Suppressor macrophage (primary cell): ENCODE measurements at places on chromosomes 13 and 19.

DNA sequence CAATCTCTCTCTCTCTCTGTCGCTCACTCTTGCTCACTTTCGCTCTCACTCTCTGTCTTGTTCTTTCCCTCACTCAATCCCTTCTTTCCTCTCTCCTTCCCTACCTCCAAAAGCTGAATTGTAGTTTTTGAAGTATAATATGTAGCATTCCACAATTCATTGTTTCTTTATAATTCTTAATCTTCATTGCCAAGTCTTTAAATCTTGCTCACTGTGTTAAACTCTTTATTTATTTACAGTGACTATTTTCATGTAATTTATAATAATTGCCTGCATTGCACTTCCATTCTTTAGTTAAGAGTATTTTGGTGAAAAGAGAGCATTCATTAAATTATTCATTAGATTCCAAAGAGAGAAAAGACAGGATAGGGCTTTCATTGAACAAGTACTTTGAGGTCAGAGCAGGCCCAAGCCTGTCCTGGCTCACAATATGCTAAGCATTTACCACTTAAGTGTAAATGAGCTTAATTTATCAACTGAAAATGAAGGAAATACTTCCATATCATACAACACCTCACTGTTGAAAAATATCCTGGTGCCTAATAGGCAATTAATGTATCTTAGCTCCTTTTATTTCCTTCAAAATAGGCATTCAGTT, 257.4 kb upstream of the SLITRK1 start:
- no peak for DNase-seq

- no peak for DNase-seq
These were observed 23.1 kb downstream of the GAS6 start for GRCh38 chr13:113840541-113841352.

- no peak for DNase-seq
These were observed 1478.3 kb downstream of the UQCRFS1 start for GRCh38 chr19:27734496-27735220.

DNA sequence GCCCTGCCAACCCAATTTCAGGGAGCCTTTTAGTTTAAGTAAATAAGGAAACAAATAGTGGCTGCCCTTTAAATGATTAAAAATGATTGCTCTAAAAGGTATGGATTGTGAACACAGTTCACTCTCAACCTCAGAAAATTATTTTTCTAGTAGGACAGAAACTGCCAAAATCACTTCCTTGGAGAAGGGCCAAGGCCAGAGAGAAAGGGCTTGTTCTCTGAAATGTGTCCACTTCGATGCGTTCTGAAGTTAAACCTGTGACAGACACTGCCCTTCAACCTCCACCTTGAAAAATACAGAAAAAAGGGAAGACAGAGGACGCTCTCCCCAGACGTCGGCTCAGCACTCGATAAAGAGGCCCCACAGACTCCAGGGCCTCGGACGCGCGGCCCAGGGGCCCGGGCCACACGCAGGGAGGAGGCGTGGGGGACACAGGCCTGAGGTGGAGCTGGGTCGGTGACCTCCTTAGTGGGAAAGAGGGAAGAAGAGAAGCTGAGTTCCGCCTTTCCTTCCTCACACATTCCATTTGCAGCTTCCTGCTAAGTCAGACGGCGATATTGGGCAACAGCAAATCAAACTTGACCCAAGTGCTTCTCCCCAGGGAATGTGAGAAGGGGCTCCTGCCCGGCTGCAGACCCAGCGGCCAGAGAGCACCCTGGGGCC, 63.6 kb downstream of the RASA3 start:
- peak; percentile 77 for DNase-seq

DNA sequence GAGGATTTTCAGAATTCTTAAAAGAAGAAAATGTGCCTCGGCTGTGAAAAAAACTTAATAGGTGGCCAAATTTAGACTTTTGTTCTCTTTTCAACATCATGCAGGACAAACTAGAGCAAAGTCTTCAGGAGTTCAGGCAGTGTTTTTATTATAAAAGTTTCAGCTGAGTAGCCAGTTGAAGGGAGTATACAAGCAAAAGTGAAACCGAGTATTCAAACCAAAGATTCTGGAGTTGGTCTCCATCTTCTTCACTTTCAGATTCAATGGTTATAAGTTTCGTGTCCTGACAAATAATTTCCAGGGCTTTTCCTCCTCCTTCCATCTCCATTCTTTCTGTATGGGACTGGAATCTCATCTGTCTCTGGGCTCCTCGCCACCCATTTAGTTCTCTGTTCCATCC, 379.7 kb downstream of the GPC5 start:
- DNase-seq, result no peak

GRCh38 chr19:28401739-28402424, 811.1 kb downstream of the UQCRFS1 start:
- DNase-seq, result no peak

DNA sequence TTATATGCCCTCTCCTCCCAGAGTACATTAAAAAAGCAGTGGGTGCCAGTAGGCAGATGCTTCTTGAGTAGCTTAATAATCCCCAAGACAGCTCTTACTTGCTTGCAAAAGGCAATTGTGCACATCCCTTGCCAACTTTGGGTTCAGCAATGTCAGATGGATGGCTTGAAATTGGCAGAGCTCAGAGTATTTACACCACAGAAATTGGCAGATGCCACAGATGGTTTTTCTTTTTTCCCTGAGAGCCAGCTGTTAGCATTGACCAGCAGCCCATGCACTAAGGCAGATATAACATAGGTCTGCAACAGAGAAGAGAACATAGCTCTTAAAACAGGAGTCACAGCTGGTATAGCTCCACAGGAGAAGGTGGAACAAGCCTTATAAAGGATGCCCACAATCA, 18.4 kb upstream of the RNASEH2B start:
- no peak for DNase-seq

GRCh38 chr13:83845106-83845505, 37.2 kb downstream of the SLITRK1 start:
- no peak for DNase-seq

- peak; percentile 76 for DNase-seq
These were observed 11.9 kb upstream of the ATF5 start for GRCh38 chr19:49916839-49917733.
